ENCODE measurements at places on chromosomes 2 and 18.

- DNase-seq = peak; percentile 12
Observed at GRCh38 chr18:74196220-74197119, 48.1 kb downstream of the TIMM21 start.

DNA sequence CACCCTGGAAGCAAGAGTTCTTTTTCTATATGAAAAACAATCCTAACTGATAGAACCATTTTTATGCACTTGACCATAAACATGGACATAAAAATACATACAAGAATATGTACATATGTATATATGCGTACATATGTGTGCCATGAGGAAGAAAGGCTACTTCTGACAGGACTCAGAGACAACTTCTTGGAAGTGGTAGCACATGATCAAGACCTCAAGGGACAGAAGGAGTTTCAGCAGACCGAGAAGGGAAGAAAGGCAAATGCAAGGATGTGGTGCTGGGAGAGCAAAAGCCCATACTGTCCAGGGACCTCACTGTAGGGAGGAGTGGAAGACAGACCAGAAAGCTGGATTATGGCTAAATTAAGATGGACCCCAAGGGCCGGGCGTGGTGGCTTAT, 11.4 kb upstream of the NPAS2 start:
- no peak for DNase-seq

DNA sequence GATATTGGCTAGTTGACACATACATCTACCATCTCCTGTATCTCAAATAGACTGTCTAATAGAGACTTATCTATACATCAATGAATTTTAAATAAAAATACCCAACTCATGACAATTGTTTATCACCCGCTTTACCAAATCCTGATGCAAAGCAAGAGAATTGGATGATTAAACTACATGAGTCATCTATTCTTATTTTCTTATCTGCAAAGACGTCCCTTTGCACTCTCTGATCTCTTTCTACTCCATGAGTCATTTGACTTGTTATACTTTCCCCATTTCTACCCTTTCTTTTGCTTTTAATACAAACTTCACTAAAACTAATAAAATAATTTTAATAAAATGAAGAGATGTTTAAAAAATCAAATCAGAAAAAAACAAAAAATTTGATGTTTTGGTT, 261.7 kb upstream of the MAP2 start:
- no peak for DNase-seq

GRCh38 chr18:7954238-7954637, 387.1 kb downstream of the PTPRM start:
- DNase-seq = no peak

GRCh38 chr18:24262087-24262486, 123.2 kb downstream of the CABYR start:
- no peak for DNase-seq
